ENCODE measurements at places on chromosomes 12 and 14.
A peak's percentile ranks its signal among the peaks of the same experiment; 100 is the strongest.

- DNase-seq = no peak
Observed at GRCh38 chr14:99194136-99194535, 77.9 kb downstream of the BCL11B start.

DNA sequence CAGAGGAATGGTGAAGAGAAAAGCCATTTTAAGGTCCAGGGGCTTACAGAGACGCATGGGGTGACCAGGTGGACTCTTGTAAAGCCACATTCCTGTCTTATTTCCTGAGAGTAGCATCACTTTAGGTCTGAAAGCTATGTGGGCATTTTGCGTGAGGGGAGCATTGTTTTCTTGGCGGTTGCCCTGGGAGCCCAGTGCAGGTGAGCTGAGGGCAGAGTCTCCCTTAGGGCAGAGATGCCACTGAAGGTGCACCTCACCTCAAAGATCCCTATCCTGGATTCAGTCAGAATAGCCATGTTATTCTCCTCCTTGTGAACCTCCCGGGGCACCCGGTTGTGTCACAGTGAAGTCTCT, 12.4 kb downstream of the GLRX5 start:
- no peak for DNase-seq

GRCh38 chr14:50107850-50108249, 8.5 kb downstream of the VCPKMT start:
- no peak for DNase-seq

DNA sequence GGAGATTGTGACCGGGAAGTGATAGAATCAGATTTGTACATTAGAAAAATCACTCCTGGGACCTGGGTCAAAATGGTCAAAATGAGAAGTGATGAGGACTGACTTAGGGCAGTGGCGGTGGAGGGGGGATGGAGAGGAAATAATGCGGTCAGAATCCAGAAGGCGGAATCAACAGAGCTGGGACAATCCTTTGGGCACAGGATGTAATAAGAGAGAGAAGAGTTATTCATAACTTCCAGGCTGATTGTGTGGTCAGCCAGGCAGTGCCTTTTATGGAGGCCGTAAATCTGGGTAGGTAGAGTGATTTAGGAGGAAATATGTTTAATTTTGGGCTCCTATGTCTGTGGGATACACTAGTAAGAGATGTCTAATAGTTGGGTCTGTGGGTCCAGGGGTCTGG, 21.6 kb downstream of the FBXL14 start:
- no peak for DNase-seq

DNA sequence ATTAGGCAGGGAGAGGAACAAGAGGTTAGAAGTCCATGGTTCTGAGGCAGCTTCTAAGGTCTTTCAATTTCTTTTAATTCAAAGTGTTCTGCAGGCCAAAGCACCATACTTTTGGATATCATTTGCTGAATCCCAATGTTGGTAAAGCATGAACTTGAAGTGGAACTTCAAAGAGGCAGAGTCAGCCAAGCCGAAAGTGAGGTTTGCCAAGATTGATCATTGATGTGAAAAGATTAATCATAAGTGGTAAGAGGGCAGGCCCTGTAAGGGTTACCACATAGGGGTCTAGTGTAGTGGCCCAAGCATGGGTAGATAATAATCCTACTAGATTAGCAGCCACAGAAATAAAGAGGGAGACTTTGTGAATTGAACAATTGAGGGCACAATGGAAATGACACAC, 191.7 kb upstream of the DIO2 start:
- DNase-seq = no peak

DNA sequence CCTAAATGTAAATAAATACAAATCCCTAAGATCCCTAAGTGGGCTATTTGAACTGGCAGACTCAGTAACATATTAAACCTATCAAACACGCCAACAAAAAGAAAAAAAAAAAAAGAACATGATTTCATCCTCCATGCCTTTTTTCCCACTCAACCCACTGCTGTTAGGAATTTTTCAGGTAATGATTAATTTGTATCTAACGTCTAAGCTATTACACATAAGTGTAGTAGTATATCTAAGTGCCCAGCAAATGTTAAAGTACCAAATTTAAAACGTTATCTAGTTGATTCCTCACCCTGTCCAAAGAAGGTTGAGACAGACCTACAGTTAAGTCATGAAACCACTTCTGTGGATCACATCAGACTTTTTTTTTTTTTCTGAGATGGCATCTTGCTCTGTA, 16.4 kb upstream of the ARID4A start:
- DNase-seq = no peak

GRCh38 chr12:26122681-26123481, 2.0 kb downstream of the BHLHE41 start:
- no peak for DNase-seq

GRCh38 chr12:72543777-72544467, 271.8 kb downstream of the TRHDE start:
- DNase-seq = no peak

- DNase-seq = no peak
Observed at GRCh38 chr14:31071151-31071550, 45.0 kb upstream of the STRN3 start.

DNA sequence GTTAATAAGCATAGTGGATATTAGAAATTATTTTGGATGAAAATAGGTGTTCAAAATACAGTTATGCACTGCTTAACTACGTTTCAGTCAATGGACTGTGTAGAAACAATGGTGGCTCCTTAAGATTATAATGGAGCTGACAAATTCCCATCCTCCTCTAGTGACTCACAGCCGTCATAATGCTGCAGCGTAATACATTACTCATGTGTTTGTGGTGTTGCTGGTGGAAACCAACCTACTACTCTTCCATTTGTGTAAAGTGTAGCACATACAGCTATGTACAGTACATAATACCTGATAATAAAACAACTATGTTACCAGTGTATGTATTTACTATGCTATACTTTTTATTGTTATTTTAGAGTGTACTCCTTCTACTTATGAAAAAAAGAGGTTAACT, 111.2 kb upstream of the TMCC3 start:
- no peak for DNase-seq

DNA sequence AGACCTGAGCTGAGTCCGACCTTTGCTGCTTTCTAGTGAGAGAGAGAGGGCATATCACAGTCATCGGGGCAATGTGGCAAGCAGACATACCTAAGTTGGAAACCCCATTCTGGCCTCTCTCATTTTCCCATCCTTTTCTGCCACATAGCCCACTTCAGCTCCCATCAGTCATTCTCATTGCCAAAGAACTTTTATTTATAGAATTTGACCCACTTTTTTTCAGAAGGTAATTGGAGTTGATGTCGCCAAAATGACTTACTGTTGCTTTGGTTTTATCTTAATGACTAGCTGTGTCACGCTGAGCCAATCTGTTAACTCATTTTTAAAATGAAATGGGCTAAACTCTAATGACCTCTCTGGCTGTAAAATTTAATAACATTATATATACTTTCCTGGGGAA, 63.9 kb upstream of the RMST start:
- no peak for DNase-seq

DNA sequence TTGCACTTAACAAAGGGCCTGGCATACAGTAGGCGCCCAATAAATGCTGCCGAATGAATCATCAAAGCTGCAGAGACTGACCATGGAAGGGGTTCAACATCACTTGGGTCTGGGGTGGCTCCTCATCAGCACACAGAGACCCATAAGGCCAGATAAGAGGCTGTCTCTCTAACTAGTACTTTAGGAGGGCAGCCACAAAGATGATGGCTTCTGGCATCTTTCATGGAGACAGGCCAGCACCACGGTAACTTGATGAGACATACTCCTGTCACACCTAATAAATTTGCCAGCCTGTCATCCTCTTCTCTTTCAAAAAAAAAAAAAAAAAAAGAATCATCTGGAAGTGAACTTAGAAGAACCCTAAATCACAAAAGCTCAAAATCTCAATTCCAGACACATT, 3.4 kb downstream of the PRIMA1 start:
- no peak for DNase-seq

DNA sequence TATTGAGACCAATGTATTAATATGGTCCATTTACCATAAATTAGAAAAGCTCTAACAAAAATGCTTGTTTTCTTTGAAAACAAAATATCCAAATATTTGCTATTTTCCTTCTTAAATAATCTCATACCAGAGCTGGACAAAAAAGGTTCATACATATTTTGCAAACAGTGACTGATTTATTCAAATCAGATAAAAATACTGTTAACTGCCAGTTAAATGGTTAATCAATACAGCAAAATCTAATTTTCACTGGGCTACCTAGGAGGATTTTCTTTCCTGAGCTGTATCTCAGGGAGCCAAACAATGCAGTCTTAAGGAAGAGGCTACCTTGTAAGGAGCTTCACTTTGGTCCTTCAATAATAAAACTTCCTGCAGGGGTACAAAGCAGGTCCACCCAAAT, 2.0 kb downstream of the FERMT2 start:
- no peak for DNase-seq

GRCh38 chr12:52582971-52583456, 9.4 kb upstream of the KRT74 start:
- peak; percentile 32 for DNase-seq

- DNase-seq = no peak
Observed at GRCh38 chr12:122835750-122836026, 431 bp downstream of the HIP1R start.

GRCh38 chr14:37596790-37597472, 1.5 kb downstream of the TTC6 start:
- DNase-seq = no peak

DNA sequence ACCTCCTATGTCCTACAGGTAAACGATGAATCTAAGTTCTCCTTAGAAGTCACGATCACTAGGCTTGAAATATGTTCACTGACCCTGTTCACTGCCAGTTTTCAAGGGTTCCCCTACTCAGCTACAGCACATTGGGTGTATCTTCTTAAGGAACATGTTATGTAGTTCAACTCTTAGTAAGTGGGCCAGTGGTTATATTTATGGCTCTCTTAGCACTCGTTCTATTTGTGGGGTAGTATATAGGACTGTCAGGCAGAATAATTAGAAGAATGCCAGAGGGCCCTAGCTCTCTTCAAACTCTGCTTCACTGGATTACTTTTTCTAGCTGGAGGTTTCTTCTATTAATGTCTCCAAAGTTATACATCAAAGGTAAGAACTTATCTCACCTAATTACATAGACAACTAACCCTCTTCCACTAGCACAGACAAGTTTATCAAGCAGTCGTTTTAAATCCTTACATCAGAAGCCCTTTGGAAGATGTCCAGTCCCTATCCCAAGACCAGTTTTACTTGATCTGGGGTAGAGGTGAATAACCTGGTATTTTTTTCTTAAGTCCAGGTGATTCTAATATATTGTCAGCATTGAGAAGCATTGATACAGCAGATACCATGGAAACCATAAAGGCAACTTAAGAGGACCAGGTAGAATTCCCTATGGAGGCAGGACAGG, 39.6 kb downstream of the ZFYVE26 start:
- DNase-seq = no peak

GRCh38 chr14:70013271-70013873, 134.2 kb downstream of the SMOC1 start:
- no peak for DNase-seq

DNA sequence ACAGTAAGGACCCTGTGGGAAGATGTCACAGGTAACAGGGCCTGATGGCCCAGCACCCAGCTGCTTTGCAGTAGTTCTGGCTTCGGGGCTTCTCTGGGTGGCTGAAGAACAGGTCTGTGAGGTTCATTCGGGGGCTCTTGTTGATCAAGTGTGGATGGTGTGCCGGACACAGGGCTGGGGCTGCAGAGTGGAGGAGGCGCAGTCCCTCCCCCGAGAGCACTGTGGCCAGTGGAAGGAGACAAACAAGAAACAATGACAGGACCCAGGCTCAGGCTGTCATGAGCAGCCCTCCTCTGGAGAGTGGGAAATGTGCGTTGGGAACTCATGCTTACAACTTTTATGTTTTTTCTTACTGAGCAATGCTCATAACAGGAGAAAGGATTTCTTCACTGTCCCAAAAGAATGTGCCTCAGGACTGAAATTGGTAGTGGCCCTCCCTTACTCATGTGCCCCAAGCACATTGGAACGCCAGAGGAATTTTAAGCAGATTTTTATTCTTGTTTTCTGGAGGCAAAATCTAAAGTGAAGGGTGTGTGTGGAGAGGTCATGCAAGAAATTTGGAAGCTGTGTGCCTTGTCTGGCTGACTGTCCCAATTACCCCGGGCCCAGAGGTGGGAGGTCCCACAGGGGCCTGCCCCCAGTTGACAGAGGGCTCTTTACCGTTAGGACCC, 233.8 kb downstream of the CACNA1C start:
- DNase-seq = no peak

- no peak for DNase-seq
Observed at GRCh38 chr14:76109087-76109880, 42.4 kb upstream of the GPATCH2L start.

DNA sequence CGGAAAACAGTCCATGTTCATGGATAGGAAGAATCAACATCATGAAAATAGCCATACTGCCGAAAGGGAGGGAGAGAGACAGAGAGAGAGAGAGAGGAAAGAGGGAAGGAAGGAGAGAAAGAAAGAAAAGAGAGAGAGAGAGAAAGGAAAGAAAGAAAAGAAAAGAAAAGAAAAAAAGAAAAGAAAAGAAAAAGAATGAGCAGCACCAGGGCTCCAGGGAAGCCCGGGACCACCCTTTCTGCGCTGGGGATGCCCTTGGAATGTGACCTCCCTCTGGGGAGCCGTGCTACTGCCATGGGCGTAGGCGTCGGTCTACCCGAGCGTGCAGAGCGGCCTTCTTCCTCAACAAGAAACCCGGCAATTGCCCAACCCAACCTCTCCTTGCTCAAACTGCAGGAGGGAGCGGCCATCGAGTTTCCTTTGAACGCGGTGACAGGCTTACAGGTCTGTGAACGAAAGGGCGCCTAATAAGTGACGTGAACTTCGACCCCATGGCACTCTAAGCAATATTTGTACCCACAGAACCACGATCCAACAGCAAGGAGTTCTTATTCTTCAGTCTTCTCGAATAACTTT, 16.9 kb downstream of the OR6S1 start:
- DNase-seq = peak; percentile 36
